ENCODE measurements at places on chromosomes 2 and 18.
A peak's percentile ranks its signal among the peaks of the same experiment; 100 is the strongest.

- DNase-seq = no peak
These were observed 32.0 kb upstream of the NYAP2 start for GRCh38 chr2:225367482-225367881.

GRCh38 chr2:166440313-166440712, 53.7 kb downstream of the SCN7A start:
- no peak for DNase-seq

DNA sequence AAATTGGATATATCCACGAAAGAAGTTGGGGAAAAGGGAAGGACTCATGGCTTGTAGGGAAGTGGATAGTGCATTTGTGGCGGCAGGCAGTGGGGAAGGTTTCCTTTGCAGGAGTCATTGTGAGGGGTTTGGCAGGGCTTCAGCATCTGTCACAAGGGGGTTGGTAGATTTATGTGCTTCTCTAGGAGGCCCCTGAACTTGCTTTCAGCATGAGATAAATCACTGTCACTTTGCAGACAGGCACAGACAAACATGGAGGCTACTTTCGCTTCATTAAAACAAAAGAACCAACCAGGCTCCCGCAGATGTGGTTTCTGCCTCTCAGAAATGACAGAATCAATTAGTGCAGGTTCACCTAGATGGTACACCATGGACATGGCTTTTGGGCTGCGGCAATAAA, 340.7 kb downstream of the TGIF1 start:
- DNase-seq = no peak

DNA sequence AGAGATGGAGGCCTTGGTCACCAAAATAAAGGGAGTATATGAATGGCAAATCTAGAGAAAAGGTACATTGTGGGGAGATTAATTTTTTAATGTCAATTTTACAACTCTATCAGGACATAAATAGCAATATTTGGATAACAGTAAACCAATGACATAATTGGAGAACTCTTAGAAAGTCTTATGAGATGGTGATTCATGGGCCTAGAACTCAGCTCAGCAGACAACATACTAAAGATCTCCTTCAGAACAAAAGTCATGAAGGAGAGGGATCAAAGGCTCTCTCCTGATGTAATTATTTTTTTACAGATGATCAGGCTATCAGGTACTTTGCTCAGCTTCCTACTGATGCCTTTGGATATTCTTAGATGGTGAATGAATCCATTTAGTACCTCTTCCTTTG, 90.0 kb downstream of the CRACDL start:
- DNase-seq = no peak

- no peak for DNase-seq
These were observed 55.9 kb upstream of the CREB1 start for GRCh38 chr2:207473931-207474235.

DNA sequence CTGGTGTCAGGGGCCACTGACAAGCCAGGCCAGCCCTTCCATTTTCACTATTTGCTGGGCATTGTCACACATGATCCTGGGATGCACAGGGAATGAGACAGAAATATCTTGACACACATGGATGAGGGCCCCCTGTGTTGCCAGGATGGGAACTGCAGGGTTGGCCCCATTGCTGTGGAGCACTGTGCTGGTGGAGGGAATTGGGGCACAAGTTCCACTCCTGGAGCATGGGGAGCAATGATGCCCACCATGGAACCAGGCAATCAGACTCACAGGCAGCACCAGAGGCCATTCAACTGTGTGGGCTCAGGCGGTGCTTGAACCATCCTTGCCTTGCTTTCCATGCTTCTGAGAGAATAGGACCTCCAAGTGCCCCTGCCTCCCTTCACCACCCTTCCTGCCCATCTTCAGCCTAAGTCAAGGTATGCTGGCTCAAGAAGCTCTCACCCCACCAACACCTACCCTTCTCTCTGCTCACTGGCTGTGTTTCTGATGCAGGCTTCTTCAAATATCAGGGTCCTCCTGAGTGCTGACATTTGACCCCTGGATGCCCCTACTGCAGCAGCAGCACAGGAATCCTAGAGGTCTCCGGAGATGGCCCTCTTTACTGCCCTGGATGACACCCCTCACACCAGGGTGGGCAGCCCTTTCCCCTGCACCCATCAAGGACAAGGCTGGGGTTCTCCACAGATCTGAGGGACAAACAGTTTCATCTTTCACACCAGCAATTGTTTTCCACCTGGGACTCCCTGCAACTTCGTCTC, 11.0 kb downstream of the ADRA2B start:
- no peak for DNase-seq

- DNase-seq = no peak
These were observed 17.1 kb downstream of the SNRPD1 start for GRCh38 chr18:21629089-21629832.

DNA sequence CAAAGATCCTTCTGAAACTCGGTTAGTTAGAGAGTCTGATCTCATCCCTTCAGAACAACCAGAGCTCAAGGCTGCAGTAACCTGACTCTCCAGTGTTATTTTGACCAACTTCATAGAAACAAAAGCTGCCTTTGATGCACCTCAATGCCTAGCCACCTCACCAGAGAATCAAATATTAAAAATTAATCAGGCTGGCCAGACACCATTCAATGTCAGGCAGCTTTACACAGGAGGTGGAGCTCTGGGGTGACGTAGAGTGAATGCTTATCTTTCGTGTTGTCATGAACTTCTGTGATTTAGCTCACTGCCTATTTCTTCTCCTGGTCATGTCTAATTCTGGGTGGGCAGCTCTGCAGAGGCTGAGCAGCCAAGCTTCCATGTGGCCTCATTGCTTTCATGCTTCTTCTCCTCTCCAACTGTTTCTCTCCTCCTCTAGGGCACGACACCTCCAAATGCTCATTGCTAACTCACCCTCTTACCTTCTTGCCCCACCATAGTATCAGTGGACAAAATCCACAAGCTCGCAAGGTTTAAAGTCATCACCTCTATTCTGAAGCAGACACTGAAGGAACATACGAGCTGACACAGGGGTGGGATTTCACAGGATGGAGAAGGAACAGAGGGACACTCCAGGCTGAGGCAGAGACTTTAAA, 39.4 kb downstream of the AAK1 start:
- DNase-seq = no peak

- DNase-seq = no peak
These were observed 963 bp downstream of the INPP1 start for GRCh38 chr2:190344276-190344827.

GRCh38 chr2:43415592-43415991, 180.2 kb downstream of the THADA start:
- DNase-seq = no peak

DNA sequence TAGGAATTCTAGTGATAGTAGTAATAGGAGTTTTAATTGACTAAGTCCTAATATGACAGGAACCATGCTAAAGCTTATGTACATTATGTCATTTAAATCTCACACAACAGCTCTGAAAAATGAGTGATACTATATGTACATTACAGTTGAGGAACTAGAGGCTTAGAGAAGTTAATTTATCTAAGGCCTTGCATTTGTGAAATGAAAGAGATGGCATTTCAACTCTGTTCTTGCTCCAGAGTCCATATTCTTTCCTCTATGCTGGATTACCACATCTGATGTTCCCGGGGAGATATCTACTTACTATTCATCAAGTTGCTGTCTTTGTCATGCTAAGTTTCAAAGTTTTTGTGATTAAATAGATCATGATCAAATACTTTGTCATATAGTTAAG, 5.7 kb downstream of the AGPS start:
- DNase-seq = no peak

GRCh38 chr2:216802516-216803215, 57.2 kb downstream of the TNP1 start:
- DNase-seq = no peak

DNA sequence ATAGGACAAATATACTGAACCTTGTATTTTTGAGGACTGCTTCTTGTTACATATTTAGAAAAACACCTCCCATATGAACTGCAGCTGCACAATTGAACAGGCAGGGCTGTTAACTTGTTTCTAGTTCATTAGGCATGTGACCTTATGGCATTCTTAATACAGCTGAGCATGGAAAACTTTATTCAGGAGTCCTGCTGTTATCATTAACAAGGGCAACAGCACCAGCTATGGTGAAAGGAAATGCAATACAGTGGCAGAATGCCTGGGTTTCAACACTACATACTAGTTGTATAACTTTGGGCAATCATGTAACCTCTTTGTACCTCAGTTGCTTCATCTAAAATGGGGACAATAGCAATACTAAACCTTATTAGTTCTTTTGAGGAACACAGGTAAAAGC, 71.8 kb downstream of the GDF7 start:
- no peak for DNase-seq

GRCh38 chr2:18413676-18414396, 146.6 kb downstream of the RDH14 start:
- no peak for DNase-seq

DNA sequence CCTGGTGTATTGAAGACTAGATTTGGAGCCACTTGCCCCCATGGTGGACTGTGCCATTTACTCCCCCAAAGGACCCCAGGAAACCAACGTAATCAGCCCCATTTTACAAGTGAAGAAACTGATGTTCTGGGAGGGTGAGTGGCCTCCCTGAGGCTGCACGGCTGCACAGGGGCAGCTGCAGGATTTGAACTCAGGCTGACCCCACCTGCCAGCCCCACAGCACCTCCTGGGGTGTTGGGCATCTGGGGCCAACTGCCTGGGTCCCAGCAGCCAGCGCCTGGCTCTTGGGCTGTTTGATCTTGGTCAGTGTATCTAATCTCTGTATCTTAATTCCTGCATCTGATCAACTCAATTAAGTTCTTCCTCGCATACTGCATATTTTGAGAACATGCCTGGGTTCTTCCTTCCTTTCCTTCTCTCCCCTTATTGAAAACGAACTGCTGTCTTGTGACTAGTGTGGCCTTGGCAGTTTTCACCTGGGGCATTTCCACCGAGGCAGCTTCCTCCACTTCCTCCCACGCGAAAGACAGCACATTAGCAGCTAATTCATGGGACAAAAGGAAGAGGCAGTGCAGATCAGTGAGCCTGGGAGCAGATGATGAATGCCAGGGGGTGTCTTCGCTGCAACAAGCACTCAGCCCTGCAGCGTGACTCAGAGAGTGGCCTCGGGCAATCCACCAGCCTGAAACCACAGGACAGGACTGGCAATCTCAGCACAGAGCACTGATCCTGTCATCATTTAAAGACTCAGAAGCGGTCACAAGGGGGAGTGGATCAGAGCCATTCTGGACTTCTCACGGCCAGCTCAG, 184.1 kb upstream of the RAB12 start:
- DNase-seq = peak; percentile 48

GRCh38 chr2:71613953-71614925, 160.9 kb downstream of the DYSF start:
- no peak for DNase-seq

DNA sequence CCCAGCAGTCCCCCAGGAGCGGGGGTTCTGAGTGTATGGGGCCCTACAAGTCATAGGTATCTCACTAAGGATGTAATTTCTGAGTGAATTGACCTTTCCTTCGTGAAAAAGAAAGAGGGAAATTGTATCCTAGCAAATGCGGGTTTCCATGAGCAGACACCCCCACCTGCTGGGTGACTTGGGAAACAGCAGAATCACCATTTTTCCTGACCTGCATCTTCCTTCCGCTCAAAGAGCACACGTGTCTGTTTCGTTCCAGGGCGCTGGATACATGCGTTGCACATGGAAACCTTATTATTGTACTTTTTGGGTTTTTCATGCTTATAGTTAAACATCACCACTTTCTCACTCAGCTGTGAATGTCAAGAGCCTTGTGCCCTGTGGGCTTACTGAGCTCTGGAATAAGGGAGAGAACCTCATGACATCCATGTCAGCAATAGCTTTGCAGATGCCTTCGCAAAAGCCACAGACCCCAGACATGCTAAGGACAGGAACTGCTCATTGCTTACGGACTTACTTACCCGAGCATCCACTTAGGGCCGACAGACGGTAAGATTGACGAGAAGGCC, 132.8 kb downstream of the TPO start:
- DNase-seq = no peak
